ENCODE measurements at places on chromosomes 13 and 19.
A peak's percentile ranks its signal among the peaks of the same experiment; 100 is the strongest.

- DNase-seq = no peak
Measured at GRCh38 chr13:66322193-66322740, 907.9 kb downstream of the PCDH9 start.

DNA sequence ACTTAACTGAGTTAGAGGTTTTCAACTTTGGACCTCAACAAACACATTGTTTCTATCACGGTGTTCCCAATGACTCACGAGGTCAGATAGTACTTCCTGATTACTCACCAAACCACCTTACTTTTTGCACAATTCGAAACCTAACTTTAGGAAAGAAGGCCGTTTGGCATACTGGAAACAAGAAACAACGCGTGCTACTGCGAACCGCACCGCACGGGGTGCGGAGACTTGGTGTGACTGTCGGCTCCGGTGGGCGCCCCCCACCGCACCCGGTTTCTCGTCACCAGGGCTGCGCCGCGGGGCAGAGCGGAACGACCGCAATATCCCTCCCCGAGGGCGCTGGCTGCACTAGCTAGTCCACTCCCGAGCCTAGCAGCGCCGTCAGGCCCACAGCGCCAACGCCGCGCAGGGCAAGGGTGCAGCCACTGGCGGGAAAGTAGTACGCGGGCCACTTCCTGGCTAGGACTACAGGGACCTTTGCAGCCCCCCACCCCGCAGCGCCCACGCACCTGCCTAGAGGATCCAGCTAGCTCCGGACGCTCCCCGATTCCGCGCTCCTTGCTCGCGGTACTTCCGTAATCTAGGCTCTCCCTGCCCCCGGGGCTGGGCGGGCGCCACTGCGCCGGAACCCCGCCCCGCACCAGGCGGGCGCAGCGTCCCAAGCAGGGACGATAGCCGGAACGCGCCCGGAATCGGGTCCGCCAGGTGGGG lies at the start of gene PARP4:
Gene PARP4 (minus strand): TSS at position 582 of the 711 bp plus-strand sequence. CDS start 9,002 bp downstream, outside the sequence.
- DNase-seq = peak; percentile 94

DNA sequence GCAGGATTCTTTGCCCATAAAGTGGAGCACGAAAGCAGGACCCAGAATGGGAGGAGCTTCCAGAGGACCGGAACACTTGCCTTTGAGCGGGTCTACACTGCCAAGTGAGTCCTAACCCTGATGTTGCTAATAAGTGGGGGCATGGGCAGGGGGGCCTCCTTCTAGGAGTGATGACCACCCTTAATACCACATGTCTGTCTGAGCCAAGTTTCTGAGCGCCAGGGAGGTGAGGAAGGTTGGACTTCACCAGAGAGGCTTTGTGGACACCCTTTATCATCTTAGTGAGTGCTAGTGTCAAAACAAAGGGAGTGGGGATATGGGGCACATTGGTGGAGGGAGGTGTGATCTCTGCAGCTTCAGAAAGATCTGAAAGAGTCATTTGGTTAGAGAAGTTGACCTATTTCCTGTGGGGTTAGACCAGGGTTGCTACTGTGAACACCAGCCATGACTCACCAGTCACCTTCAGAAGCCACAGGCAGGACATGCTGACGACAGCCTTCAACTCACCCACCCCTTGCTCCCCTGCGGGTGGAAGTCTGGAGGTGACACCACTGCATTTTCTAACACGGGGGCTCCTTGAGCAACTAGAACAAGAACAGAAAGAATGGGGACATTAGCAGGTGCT lies 8.8 kb downstream of the ALOX5AP start:
- DNase-seq = peak; percentile 58

- no peak for DNase-seq
Measured at GRCh38 chr13:60655256-60655655, 258.2 kb downstream of the TDRD3 start.

DNA sequence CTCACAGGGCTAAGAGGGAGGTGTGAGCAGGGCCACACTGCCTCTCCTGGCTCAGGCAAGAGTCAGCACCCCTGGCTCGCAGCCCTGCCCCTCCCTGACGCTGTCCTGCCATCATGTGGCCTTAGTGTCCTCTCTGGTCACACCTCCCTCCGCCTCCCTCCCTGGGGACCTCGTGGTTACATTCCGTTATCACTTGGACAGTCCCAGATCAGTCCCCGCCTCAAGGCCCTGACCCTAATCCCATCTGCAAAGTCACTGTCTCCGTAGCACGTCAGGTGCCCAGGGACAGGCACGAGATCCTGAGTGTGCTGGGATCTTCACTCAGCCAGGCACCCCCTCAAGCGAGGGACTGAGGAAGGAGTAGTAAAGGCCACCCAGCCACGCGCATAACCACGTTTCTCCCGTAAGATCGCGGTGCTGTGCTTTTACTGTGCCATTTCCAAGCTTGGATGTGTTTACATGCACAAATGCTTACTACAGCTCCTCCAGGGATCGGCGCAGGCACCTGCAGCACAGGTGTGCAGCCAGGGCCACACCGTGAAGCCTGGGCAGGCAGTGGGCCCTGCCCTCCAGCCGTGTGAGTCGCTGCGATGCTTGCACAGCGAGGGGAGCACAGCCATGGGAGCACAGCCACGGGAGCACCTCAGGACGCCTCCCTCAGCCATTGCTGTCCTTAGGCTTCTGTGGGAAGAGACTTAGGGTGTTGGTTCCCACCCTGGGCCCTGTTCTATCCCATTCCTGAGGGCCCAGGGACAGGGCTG lies 10.7 kb upstream of the TMEM255B start:
- DNase-seq = no peak

DNA sequence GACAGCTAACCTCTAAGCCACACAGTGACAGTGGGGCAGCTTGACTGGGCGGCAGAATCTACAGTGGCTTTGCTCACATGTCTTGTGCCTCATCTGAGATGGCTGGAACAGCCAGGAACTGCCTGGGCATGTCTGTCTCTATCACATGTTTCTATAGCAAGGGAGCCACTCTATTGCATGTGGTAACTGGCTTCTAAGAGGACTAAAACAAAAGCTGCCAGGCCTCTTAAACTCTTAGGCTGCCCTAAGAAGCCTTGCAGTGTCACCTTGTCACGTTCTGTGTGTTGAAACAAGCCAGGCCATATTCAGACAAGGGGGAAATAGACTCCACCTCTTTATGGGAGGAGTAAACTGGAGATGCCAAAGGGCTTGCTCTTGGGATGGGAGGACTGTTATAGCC lies 122.9 kb upstream of the MAB21L1 start:
- no peak for DNase-seq

- no peak for DNase-seq
Measured at GRCh38 chr13:41034881-41035280, 15.8 kb upstream of the ELF1 start.

DNA sequence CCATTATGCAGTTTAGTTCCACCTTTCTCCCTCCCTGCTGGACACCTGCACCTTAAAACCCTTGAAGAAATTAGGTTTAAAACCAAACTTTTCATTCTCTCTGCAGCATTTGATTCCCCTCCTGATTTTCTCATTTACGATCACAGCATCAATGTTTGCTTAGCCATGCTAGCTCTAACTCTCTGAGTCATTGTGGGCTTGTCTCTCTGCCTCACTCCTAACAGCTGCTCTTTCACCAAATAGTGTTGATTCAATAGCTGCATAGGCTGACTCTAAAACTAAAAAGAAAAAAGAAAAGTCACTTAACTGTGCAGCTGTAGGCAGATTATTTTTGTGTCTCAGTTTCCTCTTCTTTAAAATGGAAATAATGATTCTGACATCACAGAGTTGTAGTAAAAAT lies 1124.9 kb downstream of the DIAPH3 start:
- no peak for DNase-seq

GRCh38 chr19:46133101-46133627 lies 8.7 kb upstream of the IGFL3 start:
- DNase-seq = peak; percentile 91

DNA sequence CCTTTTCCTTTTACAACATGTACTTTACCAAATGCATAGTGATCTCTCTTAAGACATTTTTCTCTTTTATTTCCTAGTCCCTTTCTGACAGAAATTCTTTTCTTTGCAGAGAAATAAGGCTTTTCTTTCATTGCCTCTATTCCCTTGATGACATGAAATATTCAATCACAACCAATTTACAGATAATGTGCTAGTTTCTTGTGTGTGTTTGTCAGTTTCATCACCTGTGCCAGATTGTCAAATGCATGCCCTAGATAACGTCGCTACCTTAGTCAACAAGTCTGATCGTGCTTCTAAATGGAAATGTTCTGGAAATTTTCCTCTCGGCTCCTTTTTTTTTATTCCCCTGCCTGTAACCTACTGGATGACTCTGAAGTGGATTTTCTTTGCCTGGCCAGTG lies 478.1 kb downstream of the KLF5 start:
- DNase-seq = no peak

- DNase-seq = peak; percentile 82
Measured at GRCh38 chr13:33537026-33537425, 251.5 kb upstream of the STARD13 start.

DNA sequence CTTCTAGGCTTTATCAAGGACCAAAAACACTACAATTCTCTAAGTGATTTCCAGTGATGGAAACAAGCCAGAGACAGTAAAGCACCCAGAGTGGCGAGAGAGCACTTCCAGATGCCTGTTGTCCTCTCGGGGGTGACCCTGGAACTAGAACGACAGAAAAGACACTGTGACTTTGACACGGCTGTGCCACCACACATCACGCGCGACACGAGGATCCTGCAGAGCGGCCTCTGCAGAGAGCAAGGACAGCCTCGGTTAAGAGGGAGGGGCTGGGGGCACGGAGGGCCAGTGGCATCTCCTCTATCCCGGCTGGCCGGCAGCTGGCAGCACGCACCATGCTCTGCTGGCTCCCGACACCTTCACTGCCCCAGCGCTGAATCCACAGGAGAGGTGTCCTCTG lies 42.3 kb downstream of the SUGP2 start:
- no peak for DNase-seq

DNA sequence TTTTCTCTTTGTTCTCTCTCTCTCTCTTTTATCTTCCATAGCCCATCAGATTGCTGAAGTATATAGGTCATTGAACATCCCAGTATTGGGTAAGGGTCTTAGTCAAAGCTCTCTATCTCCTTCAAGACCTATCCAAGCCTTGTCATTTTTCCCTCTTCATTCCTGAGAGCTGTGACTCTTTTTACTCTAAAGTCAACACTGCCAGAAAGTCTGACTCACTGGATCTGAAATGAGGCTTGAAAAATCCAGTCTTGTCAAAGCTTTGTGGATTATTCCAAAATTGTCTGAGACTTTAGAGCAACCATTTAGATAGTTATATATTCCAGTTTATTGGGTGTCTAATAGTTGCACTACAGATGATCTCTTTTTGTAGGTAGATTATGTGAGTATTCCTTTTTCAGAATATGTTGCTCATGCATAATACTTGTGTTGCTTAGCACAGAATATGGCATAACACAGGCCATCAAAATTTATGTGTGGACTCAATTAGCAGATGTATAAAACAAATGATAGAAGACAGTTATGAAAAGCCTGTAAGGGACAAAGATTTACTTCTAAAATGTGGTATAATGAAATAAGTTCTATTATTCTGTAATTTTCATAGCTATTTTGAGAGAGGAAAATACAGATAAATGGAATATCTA lies 389.3 kb upstream of the PCDH9 start:
- DNase-seq = peak; percentile 17

All from fibroblast of mammary gland (primary cell).